Left cardiac atrium (tissue), 4 donors: ENCODE measurements at places on chromosomes 4 and X. TPM values are rescaled to one million over a fixed set of nuclear protein-coding genes. Genes with fewer than 3 reads are reported as not detected.

GRCh38 chr4:141416677-141417363, 196.1 kb downstream of the ZNF330 start:
- DNase-seq: no peak

DNA sequence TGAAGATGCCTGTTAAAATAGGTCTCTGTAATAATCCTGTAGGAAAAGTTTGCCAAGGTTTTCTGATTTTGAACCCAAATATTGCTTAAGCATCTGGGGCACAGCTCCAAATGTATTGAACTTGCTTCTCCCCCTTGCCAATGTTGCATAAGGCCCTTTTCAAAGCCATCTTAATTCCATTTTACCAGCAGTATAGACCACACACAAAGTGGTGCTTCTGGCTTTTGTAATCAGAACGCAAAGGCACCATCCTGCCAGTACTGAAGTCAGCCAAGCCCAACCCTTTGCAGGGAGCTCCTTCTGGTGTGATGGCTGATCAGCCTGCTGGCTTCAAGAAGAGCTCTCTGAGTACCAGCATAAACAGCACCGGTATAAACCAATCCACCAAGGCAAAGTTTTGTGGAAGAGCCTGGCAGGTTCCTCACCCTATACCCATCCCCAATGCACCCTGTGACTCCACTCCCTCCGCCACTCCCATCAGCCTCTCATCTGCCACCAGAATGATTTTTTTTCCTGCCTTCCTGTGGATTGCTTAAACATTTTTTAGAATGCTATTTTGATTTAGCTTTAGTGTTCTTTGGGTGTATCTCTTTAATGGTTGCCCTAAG, 39.2 kb upstream of the USP9X start:
- peak; percentile 33 for DNase-seq

The JCHAIN gene
- 12.0 TPM for total RNA-seq

DNA sequence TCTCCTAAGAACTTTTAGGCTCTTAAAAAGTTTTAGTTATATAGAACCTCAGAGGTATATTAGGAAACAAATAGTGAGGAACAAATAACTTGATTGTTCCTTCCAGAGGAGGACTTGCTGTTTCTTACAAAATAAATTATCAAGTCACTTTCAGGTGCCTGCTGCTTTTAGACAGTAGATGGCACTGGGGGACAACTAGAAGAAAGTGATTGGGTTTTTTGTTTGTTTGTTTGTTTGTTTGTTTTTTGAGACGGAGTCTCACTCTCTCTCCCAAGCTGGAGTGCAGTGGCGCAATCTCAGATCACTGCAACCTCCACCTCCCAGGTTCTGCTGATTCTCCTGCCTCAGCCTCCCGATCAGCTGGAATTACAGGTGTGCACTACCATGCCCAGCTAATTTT, 35.4 kb upstream of the CDKL5 start:
- DNase-seq: no peak

DNA sequence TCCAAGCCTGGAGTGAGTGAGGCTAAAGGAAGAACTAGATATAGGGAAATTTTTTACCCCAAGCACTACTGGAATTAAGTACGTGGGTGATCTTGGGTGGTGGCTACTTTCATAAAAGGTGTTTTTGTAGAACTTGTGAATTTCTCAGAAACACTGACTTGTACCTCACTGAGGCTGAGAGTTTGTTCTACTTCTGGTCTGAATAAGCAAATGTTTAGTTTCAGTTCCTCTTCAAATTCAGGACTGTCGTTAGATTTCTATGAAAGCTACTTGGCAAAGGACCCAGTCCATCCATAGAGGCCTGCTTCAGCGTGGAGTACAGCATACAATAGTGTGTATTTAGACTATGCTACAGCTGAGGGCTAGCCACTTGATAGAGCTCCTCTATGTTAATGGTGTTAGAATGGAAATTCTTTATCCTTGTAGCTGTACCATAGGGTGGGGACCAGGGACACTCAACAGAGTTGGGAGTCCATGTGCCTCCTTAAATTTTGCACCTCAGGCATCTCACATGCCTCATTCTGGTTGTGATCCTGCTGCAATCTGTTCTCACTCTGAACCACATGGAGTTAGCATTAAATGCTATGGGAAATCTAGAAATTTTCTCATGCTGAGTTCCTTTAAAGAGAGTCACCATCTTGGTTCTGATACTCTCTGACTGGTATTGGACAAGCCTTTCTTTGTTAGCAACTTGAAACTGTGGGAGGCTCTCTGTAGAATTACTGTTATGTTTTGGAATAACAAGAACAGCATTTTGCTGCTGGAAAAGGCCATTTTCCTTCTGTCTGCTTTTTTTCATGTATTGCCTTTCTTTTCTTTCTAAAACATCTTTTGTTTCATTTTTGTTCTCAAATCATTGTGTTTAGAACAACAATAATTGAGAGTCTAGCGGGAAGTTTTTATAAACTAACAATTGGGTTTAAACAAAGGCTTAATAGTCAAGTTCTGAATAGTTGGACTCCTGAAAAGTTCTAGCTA, 86.8 kb downstream of the PDGFRA start:
- no peak for DNase-seq

The YY2 gene
- 0.79 TPM for total RNA-seq

DNA sequence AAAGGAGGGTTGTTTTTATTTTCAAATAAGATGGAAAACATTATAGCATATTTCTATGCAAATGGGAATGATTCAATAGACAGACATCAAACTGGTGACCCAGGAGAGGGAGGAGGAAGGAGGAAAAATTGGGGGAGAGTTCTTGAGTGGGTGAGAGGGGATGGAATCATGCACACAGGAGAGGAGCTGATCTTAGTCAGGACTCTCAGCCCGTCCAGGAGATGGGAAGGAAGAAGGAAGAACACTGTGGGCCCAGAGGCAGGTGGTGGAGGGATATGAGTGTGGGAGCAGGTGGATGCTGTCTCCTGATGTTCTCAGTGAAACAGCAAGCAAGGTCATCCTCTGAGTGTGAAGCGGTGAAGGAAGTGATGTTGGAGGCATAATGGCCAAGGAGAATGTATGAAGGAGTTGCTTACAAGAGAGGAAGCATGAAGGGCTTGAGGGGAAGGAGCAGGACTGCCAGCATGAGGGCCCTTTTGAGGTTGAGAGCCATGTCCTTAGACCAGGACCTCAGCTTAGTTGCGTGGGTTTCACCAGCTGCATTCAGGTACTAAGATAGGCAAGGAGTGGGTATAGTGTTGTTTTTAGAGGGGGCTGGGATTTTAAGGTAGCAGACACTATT, 161.7 kb upstream of the NAP1L5 start:
- DNase-seq: no peak

The AWAT2 gene
- total RNA-seq: not detected

The DCLK2 gene
- total RNA-seq: 7.7 TPM
